ENCODE measurements at places on chromosomes 2 and 18.

DNA sequence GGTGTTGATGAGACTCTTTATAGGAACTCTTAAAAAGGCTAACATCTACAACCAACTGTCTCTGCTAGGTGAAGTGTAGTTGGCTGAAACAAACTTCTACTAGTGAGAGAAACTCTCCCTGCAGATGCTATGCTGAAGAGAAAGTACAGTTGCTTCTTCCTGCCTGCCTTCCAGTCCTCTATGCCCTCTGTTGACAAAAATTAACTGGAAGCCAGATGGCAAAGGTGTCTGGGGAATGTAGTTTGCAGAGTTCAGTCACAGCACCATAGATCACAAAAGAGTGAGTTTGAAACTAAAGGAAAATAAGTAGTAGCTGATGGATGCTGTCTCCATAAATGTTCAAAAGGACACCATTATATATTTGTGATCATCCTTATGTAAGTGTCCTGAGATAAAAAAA is 958.8 kb upstream of the NRXN1 start:
- DNase-seq, result no peak

DNA sequence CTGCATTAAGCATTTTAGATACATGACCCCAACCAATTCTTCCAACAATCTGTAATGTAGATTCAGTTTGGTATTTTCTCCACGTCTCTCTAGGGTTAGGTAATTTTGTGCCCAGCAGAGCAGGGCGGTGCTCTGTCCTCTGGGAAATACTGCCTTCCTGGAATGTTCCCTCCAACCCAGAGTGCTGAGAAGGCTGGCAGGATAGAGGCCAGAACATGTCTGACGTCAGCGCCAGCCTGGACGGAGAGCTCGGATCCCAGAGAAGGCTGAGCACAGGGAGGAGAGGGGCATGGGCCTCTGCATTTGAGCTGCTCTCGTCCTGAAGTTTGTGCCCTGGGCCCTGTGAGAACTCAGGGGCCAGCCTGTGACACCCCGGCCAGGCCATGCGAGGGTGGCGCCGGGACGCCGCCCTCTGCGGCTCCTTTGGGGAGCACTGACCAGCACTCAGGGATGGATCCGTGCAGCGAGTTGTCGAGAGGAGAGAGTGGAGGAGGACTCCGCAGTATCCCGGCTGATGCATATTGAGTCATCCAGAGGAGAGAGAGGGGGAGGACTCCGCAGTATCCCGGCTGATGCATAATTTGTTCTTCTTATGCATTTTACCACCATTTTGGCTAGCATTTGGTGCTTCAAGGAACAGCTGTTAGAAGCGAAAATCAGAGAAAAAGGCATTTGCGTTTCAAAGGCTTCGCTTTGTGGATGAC is 80.0 kb upstream of the PXDN start:
- DNase-seq, result no peak

- DNase-seq, result no peak
These were observed 42.4 kb downstream of the HPCAL1 start for GRCh38 chr2:10345126-10345525.

DNA sequence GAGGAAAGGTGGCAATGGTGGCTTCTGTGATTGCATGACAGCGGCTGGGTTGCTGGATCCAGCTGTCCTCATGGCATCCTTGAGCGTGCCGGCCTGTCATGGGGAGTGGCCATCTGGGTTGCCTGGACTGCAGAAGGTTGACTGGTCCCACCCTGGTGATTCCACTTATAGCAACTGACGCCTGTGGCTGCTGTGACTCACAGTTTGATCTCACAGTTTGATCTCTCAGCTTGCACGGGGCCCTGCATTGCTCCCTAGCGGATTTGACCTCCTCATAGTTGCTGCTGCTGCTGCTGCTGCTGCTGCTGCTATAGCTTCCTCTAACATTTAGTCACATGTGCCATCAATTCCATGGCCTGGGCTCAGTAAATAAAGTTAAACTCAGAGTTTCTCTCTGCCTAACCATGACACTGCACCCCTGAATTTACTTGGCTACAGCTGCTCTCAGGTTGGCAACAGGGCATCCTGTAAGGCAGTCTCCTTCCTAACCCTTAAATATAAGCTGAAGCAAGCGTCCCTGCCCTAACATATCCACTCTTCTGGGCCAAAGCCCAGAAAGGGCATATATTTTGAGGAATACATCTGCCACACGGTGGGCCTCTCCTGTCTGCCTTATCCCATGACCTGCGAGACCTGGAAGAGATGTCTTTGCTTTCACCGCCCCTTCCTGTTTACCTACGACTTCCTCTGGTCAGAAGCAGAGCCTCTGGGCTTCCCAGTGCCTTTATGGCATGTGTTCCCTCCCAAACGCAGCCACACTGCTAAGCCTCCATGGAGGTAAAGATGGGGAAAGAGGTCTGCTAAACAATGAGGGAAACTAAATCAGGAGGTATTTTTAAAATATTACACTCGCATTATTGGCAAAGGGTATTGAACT is 37.8 kb upstream of the CCDC150 start:
- DNase-seq, result no peak

DNA sequence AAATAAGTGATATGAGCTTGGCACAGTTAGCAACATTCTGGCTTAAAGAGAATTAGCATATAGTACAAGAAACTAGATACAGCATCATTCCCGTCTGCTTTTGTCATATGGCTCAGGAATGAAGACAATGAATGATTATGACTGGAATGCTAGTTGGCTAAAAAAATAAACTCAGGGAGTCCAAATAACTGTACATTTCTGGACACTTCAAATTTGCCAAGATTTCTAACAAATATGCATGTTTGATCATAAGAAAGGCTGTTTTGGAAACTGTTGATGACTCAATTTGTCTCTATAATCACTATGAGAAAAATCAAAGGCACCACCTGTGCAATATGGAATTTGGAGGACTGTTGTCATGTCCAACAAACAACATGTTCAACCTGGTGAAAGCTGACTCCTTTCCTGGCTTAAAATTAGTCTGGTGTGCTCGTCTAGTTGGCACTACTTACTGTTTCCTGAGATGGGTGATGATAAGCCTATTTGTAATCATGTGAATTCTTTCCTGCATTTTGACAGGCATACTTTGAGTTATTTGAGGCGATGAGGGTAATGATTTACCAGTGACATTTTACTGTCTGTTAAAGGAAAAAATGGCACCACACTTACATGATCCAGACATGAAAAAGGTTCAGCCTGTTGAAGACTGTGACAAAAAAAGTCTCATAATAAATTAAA is 133.9 kb upstream of the CDH20 start:
- DNase-seq, result no peak

DNA sequence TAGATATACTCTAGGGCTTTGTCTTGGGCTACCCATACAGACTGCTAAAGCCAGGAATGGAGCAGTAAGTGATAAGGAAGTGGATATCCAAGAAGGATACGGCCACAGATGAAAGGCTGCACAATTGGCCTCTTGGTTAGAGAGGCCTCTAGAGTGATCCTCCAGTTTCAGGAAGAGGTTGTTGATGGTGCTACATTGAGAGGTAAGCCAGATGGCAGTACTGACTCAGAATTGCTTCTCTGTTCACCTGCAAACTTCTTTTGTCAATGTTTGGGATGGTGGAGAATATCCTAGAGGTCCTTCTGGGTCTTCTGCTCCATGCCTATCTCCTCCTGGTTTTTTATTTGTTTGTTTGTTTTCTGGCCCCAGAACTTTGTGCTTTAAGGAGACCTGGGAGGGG is 226.8 kb upstream of the LRRTM1 start:
- no peak for DNase-seq

GRCh38 chr18:25174324-25174723 is 177.6 kb downstream of the ZNF521 start:
- DNase-seq, result no peak

Measured in substantia nigra (tissue), 51 donors.